CD4-positive, alpha-beta memory T cell (primary cell): ENCODE measurements at places on chromosomes 16 and 17.
A peak's percentile ranks its signal among the peaks of the same experiment; 100 is the strongest.

GRCh38 chr16:77076839-77077238 lies 114.2 kb upstream of the MON1B start:
- H3K4me3 ChIP-seq = no peak overlapping the region
- no peaks in the 10 kb centered on the region for H3K27me3 ChIP-seq
- H3K27ac ChIP-seq = no peak overlapping the region
- DNase-seq = no peak
- H3K36me3 ChIP-seq = no peaks in the 10 kb centered on the region

- no peaks in the 10 kb centered on the region for H3K36me3 ChIP-seq
- no peaks in the 10 kb centered on the region for H3K27me3 ChIP-seq
- no peak overlapping the region for H3K4me3 ChIP-seq
Measured at GRCh38 chr17:39237586-39237985, 11.8 kb upstream of the STAC2 start.

DNA sequence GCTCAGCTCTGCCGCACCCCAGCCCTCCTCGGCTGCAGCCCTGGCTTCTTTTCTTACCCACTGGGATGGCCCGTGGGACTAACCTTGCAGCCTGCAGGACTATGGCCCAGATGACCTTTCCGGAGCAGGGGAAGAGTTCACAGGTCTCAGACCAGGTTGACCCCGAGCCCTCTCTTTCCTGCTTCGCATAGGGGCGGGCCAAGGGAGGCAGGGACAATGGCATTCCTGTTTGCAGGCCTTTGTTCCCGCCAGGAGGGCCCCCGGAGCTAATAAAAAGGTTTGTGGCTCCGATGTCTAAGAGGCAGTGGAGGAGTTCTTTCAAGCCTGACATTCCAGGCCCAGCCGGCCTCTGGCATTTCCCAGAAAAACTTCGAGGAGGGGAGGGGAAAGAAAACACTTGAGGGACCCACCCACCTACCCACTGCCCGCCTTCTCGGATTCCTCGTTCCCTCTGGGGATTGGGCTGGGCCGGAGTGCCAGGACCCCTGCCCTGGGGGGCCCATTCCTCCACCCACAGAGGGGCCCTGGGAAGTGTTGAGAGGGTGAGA lies 5.8 kb upstream of the SOCS3 start:
- H3K27ac ChIP-seq = no peak overlapping the region
- H3K27me3 ChIP-seq = no peaks in the 10 kb centered on the region
- no peak overlapping the region for H3K4me3 ChIP-seq

- no peaks in the 10 kb centered on the region for H3K36me3 ChIP-seq
- no peaks in the 10 kb centered on the region for H3K27me3 ChIP-seq
- H3K4me1 ChIP-seq = no peaks in the 10 kb centered on the region
- no peak for DNase-seq
Measured at GRCh38 chr16:64830653-64831052, 291.2 kb downstream of the CDH11 start.

DNA sequence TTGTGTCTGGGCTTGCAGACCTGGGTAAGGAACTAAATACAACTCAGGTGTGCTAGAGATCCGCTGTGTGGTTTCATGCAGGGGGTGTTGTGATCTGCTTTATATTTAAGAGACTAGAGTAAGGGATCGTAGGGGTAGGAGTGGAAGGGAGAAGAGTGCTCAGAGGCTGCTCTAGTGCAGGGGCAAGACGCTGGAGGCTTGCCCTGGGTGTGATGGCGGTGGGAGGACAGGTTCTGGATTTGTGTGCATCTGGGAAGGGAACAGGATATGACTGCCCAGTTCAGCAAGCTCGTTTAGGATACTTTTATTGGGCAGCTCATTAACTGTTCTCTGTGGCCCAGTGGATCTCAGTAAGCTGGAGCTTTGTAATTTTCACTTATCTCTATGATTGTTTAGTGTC lies 47.6 kb downstream of the RPTOR start:
- H3K4me3 ChIP-seq = no peak overlapping the region
- no peaks in the 10 kb centered on the region for H3K36me3 ChIP-seq
- no peak overlapping the region for H3K27ac ChIP-seq
- peaks cover 16% of the 10 kb centered on the region for H3K4me1 ChIP-seq

- H3K27me3 ChIP-seq = no peaks in the 10 kb centered on the region
- H3K27ac ChIP-seq = peak overlapping the region; percentile 35
- no peak for DNase-seq
Measured at GRCh38 chr17:14206891-14207290, 29.8 kb downstream of the CDRT15 start.
